ENCODE measurements at places on chromosomes 4 and X. TPM values are rescaled to one million over a fixed set of nuclear protein-coding genes. Genes with fewer than 3 reads are reported as not detected.

XKRX gene
- total RNA-seq: 0.18 TPM

ITIH6 gene
- total RNA-seq: 0.13 TPM

NWD2 gene
- total RNA-seq: not detected

F11 gene
- total RNA-seq: 0.31 TPM

HTRA3 gene
- total RNA-seq: 1.7 TPM

FANCB gene
- total RNA-seq: 6.0 TPM

ERCC6L gene
- total RNA-seq: 1.7 TPM

NPY1R gene
- 2.6 TPM for total RNA-seq

XG gene
- 0.18 TPM for total RNA-seq

TCP11X2 gene
- total RNA-seq: 2.0 TPM

PTPN13 gene
- 5.6 TPM for total RNA-seq

DCAF8L2 gene
- total RNA-seq: 0.62 TPM

TMPRSS11F gene
- not detected for total RNA-seq

HSFX2 gene
- 2.0 TPM for total RNA-seq

ANKRD50 gene
- 39.1 TPM for total RNA-seq

FHDC1 gene
- 0.90 TPM for total RNA-seq

ERVMER34-1 gene
- total RNA-seq: 0.44 TPM

SMIM43 gene
- 19.8 TPM for total RNA-seq

STOX2 gene
- total RNA-seq: 4.8 TPM

UGT2B15 gene
- not detected for total RNA-seq

EMCN gene
- 70.4 TPM for total RNA-seq

PCDH7 gene
- 6.1 TPM for total RNA-seq

S100G gene
- not detected for total RNA-seq

SOD3 gene
- 1.6 TPM for total RNA-seq

COL25A1 gene
- 22.7 TPM for total RNA-seq

PRPS2 gene
- 6.2 TPM for total RNA-seq

YTHDC1 gene
- total RNA-seq: 110 TPM

PDE6B gene
- total RNA-seq: 5.1 TPM

All from endothelial cell (in vitro differentiated cells).